ENCODE measurements at places on chromosomes 3 and 15. TPM values are rescaled to one million over a fixed set of nuclear protein-coding genes. Genes with fewer than 3 reads are reported as not detected.

Gene CAMK2N2
- total RNA-seq: not detected

GRCh38 chr3:87122766-87123165 lies 104.3 kb upstream of the CHMP2B start:
- no peaks in the 10 kb centered on the region for H3K27me3 ChIP-seq
- no peak for DNase-seq
- H3K4me1 ChIP-seq: no peaks in the 10 kb centered on the region
- H3K27ac ChIP-seq: no peak overlapping the region

DNA sequence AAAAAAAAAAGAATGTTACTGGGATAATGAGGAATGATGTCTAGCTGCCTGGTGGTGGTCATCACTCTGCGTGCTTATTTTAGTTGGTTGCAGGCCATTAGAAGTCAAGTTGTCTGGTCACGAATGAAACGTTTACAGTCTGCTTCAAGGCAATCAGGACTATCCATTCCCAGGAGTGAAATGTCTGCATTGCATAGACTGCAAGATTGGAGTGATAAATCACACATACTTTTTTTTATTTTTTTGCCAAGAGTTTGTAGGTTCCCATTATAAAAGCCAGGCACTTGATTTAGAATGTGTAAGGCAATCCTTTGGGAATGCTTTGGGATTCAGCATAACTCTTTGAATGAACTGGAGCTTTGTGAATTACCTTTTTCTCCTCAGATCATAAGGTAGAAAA lies 132.3 kb downstream of the STAC start:
- H3K4me1 ChIP-seq: no peaks in the 10 kb centered on the region
- no peak overlapping the region for H3K4me3 ChIP-seq
- no peaks in the 10 kb centered on the region for H3K36me3 ChIP-seq
- no peak for DNase-seq

DNA sequence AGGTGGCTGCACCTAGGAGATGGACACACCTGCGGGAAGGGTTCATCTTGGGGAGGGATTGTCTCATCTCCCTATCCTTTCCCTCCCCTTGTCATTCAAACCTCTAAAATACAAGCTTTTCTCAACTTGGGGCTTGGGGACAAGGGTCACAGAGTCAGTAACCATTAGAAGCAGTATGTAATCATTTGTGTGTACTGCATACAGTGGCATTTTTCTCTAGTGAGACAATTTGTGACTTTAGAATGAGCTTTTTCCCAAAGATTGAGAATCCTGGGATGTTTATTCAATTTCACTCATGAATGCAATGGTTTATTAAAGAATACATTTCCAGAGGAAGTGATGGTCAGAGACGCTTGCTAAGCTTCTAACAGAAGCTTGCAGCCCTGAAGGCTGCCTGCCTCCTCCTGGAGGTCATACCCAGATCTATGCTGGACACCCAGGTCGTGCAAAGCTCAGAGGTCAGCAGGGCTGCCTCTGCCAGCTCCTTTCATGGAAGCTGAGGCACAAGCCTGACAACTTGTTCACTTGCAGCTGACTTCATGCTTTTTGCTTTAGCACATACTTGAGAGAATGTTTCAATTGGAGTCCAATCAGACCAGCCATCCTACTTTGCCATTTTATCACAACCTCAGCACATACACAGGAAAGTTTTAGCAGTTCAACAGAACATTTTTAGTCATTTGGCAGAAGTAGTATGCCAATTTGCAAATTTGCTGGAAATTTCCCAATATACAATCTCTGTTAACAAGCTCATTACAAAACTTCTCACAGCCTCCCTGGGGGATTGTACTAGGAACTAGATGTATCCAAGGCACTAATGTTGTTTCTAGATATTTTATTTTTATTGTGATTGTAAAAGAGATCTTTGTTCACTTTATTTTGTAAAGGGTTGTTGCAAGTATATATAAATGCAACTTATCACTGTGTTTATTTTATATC lies 25.6 kb upstream of the ALDH1L1 start:
- H3K27me3 ChIP-seq: no peaks in the 10 kb centered on the region
- no peak for DNase-seq

Gene ZPLD1
- total RNA-seq: 0.59 TPM

Gene CIDEC
- 92.3 TPM for total RNA-seq
